ENCODE measurements at places on chromosomes 2 and 18. TPM values are rescaled to one million over a fixed set of nuclear protein-coding genes. Genes with fewer than 3 reads are reported as not detected.
A peak's percentile ranks its signal among the peaks of the same experiment; 100 is the strongest.

The CEBPZOS gene
- total RNA-seq: 54.2 TPM

The HOXD10 gene
- not detected for total RNA-seq

The GTF2A1L gene
- not detected for total RNA-seq

DNA sequence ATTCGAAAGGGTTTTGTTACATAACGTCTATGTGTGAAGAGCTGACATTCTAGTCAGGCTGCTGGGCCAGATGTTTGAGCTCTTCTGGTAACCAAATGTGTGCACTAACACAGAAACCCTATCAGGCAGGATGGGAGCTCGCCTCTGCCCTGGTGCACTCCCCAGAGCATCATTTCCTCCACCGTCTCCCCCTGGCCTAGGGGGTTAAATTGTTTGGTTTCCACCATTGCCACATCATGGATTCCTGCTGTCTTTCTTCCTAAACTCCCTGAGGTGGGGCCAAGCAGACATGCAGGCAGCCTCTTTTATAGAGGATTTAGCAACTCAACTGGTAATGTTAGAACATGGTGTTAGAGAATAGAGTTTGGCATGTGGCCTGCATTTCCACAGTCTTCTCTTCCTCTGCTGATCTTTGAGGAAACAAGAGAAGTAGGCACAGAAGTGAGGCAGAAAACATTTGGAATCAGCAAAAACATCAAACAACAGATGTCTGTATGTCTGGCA is 87.3 kb downstream of the ANTXR1 start:
- no peak for DNase-seq

GRCh38 chr18:6495536-6495935 is 80.8 kb upstream of the L3MBTL4 start:
- no peak for DNase-seq

- DNase-seq: no peak
Observed at GRCh38 chr2:216721141-216721540, 25.8 kb upstream of the IGFBP5 start.

- DNase-seq: no peak
Observed at GRCh38 chr18:77032181-77032701, 100.3 kb downstream of the MBP start.

The SLC19A3 gene
- 0.13 TPM for total RNA-seq

DNA sequence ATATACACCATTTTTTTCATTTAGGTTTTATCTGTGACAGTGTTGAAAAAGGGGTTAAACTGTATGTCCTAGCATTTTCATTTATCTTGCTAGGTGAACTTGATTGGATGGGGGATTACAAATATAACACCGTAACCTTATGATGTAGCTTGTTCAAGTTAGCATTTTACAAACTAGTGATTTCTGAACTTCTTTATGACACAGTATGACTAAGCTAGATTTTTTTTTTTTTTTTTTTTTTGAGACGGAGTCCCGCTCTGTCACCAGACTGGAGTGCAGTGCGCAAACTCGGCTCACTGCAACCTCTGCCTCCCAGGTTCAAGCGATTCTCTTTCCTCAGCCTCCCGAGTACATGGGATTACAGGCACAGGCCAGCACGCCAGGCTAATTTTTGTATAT is 47.1 kb downstream of the KCMF1 start:
- no peak for DNase-seq

DNA sequence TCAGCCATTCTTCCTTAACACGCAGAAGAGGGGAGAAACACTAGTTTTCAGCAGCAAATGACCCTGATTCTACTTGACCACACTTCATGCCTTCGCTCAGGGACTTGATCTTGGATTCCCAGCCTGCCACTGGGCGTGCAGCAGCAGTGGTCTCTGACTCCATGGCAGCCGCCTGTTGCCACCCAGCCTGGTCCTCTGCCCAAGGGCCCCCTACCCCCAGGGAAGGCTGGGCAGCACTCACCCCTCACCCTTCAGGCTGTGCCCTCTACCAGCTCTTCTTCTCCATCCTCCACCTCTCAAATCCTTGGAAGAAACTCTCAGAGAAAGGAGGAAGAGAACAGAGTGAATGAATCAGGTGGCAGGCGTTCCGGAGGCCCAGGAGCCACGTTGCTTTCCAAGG is 32.1 kb upstream of the RPL31 start:
- DNase-seq: no peak

The GAREM1 gene
- total RNA-seq: 13.1 TPM

DNA sequence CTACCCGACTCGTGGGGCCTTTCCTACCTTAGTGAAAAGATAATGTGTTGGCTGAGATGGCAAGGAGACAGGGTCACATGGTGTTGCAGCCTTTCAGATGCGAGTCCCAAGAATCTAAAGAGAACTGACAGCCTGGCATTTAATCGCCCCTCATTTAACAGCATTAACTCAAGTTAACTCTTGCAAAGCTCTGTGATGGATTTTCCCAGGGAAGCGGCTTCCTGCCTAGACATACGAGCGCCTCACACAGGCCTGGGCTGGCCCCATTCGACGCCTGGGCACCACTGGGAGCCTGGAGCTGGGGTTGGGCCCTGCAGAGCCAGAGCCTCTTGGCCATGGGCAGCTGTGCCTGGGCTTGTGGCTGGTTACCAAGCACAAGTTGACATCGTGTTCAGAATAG is 140.8 kb downstream of the SEPTIN10 start:
- DNase-seq: no peak

GRCh38 chr2:221524158-221524557 is 47.9 kb downstream of the EPHA4 start:
- no peak for DNase-seq

DNA sequence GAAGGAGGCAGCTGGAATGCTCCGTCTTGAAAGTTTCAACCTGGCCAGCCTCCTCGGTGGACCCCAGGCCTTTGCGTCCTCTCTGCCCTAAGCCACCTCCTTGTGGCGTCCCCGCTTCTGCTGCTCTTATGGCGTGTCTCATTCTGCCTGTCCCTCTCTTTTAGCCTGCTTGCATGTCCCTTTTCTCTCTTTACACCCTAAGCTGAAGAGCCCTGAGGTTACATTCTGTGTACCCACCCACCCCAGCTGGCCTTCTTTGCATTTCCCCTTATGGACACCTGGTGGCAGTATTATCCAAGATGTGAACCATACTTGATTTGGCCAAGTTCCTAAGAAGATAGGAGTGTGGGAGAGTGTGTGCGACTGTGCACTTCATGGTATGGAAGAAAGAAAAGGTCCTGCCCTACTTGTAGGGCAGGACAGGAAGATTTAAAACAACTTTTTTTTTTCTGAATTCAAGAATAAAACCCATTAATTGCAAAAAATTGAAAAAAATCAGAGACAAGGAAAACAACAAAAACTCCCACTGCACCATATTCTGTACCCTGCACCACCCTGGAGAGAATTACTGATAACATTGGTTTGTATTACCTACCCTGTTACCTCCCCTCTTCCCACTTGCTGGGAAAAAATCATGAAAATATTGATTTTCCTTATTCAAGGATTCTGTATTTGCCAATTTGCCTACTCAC is 77.4 kb downstream of the DYSF start:
- no peak for DNase-seq

The CDH2 gene
- total RNA-seq: 383 TPM

GRCh38 chr2:193462411-193462810 is 1267.7 kb upstream of the TMEFF2 start:
- DNase-seq: no peak

GRCh38 chr18:31247574-31248199 is 70.3 kb upstream of the DSG1 start:
- DNase-seq: no peak

- DNase-seq: no peak
Observed at GRCh38 chr2:98280376-98281102, 65.7 kb upstream of the CNGA3 start.

DNA sequence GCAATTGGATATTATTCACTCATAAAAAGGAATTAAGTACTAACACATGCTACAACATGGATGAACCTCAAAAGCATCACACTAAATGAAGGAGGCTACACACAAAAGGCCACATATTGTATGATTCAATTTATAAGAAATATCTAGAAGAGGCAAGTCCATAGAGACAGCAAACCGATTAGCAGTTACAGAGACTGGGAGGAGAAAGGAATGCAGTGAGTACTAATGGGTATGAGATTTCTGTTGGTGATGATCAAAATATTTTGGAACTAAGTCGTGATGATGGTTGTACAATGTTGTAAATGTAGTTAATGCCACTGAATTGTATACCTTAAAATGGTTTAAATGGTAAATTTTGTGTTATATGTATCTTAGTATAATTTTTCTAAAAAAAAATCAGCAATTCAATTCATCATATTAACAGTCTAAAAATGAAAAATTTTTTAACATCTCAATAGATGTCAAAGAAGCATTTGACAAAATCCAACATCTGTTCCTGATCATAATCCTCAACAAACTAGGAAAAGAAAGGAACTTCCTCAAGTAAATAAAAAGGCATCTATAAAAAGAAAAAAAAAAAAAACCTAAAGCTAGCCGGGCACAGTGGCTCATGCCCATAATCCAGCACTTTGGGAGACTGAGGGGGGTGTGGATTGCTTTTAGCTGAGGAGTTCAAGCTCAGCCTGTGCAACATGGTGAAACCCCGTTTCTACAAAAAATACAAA is 98.1 kb downstream of the TGIF1 start:
- no peak for DNase-seq

GRCh38 chr2:164642946-164643555 is 21.8 kb upstream of the GRB14 start:
- no peak for DNase-seq

- DNase-seq: no peak
Observed at GRCh38 chr2:208266553-208266893, 468 bp downstream of the PIKFYVE start.

DNA sequence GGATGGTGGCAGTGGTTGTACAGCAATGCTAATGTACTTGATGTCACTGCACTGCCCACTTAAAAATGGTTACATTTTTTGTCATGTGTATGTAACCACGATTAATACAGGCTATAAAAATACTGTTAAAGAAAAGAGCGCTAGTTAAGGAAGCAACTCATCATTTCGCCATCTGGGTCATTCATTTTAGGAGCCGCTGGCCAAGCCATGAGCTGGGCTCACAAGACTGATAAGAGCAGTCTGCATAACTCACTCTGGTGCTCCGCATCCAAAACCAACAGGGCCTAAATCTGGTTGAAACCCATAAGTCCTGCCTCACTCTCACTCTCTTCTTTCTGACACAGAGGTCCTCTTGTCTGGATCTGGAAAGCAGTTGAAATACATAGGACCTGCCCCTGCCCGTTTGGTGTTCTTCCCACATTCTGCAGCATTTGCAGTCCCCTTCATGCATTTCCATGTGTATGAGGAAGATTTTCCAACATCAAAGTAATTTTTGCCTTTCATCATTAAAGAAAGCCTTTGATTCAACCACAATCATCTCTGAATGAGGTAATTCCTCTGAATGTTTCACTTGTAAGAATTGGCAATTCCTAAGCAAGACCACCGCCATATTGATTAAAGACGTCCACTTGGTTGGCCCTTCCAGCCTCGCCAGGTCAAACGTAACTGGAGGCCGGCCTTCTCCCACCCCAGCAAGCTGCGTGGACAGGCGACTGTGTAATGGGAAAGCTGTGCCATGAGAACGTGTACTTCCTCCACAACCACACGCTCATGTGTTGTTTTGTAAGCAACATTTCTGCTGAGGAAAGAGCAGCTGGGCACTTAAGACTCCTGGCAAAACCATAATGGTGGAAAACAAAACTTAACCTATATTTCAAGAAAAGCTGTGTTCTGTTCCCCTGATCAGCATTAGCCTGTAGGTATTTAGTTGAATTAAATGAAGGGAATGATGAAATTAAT is 112.2 kb downstream of the VAPA start:
- DNase-seq: no peak

DNA sequence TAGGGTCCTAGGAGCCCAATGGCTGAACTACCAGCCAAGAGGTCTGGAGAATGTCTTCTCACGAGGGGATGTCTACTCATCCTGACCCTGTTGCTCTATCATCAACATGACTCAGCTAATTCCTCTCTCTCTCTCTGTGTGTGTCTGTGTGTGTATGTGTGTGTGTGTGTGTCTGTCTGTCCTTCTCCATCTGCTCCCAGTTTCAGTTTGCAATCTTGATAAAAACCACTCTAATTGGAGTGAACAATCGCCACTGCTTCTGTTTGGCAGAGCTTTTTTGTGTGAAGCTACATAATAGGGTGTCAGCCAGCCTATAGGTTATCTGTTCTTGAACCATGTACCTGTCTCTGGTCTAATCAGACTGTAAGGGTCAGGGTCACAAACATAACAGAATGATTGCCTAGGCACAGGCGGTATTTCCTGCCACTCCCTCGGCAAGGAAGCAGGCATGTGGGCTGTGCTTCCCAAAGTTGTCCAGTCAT is 219.8 kb downstream of the SH3BP4 start:
- DNase-seq: no peak

The LYPD6 gene
- total RNA-seq: 0.13 TPM

DNA sequence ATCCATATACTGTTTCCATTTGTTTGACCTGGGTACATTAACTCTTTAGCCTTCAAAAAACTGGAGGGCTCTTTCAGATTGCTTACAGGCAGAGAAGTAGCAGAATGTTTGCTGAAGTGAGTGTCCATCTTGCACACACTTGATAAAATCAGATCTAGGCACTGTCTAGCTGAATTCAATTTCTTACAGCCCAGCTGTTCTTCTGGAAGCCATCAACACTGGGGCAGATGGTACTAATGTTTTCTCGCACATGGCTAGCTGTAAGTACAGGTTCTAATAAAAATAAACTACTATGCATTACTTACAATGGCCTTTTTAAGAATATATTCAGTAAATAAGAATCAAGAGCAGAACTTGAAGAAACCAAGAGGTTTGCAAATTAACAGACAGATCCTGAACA is 175.9 kb downstream of the NBAS start:
- DNase-seq: no peak

- no peak for DNase-seq
Observed at GRCh38 chr2:26559044-26559405, 81.1 kb upstream of the OTOF start.

The CFAP65 gene
- total RNA-seq: not detected

- no peak for DNase-seq
Observed at GRCh38 chr2:10048501-10049171, 5.3 kb downstream of the KLF11 start.

DNA sequence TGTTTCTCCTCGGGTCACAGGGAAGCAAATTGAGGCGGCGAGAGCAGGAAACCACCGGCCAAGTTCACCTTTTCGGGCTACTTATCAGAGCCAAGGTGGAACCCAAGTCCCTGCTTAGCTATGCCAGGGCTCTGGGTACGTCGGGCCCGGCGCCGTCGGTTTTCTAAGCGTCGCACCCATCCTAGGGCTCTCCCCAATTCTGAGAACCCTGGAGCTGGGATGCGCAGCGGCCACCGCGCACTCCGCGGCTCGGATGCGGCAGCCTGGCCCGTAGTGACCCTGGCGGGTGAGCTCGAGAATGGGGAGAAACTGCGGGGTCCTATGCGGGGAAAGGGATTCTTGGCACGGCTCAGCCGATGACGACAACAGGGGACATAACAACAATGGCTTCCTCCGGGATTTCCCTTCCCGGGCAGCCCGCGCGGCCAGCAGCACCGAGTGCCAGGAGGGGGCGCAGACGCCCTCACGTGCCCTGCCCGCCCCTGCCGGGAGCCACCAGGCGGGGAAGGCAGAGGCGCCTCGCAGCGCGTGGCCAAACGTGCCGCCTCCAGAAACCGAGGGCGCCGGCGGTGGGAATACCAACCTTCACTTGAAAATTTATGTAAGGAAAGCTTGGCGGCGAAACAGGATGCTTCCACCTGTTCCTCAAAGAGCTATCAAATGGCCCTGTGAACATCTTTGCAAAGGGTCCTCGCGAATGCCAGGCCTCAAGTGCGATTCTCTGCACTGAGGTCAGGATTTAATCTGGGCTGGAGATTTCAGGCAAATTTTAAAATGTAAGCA is 2.1 kb upstream of the SLC30A3 start:
- peak; percentile 77 for DNase-seq

Data from heart right ventricle (tissue), 16 donors.